ENCODE measurements at places on chromosomes 3 and 15.

GRCh38 chr3:126102530-126102951, 18.6 kb upstream of the SLC41A3 start:
- no peak overlapping the region for H3K4me3 ChIP-seq
- DNase-seq = no peak
- H3K27me3 ChIP-seq = no peaks in the 10 kb centered on the region
- no peak overlapping the region for H3K27ac ChIP-seq
- H3K4me1 ChIP-seq = no peaks in the 10 kb centered on the region

DNA sequence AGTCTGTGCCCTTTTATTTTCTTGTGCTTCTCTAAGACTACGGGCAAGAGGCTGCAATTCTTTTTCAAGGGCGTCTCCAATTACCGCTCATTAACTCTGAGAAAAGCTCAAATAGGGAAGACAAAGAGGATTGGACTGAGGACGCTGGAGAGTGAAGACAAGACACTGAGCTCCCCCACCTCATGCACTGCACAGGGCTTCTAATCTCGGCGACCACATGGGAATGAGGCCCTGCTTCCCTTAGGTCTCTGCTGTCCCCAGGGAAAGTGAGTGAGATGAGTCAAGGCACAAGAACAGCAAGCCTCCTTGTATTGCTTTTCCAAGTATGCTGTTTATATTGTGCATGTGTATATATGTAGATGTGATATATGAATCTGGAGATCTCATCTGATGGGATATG, 392.2 kb upstream of the CFAP20DC start:
- H3K27me3 ChIP-seq = no peaks in the 10 kb centered on the region
- H3K36me3 ChIP-seq = no peaks in the 10 kb centered on the region
- H3K4me3 ChIP-seq = no peak overlapping the region
- H3K4me1 ChIP-seq = peaks cover 16% of the 10 kb centered on the region
- H3K27ac ChIP-seq = no peak overlapping the region

DNA sequence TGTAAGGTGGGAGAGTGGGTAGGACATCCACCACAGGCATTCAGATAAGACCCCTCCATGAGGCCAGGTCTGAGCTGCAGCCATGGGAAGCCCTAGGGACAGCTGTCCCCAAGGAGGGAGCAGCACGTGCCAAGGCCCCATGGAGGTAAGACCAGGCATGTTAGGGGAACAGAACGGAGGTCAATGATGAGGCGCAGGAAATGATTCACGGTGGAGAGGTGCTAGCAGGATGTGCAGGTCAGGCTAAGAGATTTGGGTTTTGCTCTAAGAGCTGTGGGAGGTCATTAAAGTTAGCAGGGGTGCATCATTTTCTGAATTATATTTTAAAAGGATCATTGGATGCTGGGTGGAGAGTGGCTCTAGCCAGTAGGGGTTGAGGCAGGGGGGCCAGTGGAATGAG, 66.4 kb upstream of the SNRPA1 start:
- DNase-seq = no peak
- H3K36me3 ChIP-seq = no peaks in the 10 kb centered on the region
- no peak overlapping the region for H3K27ac ChIP-seq
- peaks cover 2% of the 10 kb centered on the region for H3K27me3 ChIP-seq

DNA sequence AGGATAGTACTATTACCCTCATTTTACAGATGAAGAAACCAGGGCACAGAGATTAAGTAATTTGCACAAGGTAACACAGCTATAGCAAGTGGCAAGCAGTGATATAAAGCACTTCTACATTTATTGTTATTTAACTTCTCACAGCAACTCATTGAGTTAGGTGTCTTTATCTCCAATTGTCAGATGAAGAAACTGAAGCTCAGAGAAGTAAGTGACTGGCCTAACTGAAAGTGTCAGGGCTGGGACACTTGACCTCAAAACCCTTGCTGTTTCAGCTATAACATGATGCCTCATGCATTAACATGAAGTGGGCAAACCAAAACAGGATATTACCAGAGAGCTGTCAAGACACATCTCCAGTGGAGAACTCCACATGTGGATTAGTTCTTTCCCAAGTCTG, 65.8 kb upstream of the LEKR1 start:
- H3K36me3 ChIP-seq = no peaks in the 10 kb centered on the region
- H3K4me1 ChIP-seq = no peaks in the 10 kb centered on the region
- H3K27ac ChIP-seq = no peak overlapping the region
- no peak for DNase-seq

DNA sequence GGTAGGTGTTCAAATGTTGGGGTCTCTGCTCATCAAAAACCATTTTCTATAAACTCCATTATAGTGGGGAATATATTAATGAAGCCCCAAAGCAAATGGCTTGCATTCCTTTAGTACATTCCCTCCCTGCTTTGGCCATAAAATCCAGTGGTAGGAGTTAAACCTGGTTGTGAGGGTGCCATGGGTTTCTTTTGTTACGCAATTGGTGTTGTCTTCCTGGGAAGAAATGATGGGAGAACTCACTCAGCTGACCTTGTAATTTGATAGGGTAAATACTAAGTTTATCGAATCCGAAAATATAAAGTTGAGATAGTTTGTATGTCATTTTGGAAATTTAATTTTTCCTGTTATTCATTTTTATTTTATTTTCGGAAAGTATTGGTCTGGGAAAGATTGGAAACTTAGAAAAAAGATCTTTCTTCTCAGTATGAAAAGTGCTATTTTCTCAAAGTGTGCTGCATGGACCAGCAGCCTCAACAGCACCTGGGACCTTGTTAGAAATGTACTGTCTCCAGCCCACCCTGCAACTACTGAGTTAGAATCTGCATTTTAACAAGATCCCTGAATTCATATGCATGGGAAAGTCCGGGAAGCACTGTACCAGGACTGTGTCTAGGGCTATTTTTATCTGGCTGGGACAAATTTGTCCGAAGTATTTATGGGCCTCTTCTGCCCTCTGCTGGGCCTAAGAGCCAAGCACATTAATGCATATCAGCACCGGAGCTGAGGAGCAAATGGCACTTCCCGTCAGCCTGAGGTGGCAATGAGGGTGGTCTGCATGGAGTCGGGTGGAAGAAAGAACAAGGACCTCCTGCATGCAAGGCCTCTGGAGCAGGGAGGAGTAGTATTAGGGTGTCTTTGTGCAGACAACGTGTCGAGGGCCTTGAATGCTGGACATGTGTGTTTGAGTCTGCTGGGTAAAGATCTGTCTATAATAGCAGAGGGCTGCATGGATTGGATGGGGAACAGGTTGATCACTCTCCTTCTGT, 54.7 kb downstream of the FAM81A start:
- no peaks in the 10 kb centered on the region for H3K36me3 ChIP-seq
- no peaks in the 10 kb centered on the region for H3K27me3 ChIP-seq
- H3K27ac ChIP-seq = no peak overlapping the region

GRCh38 chr3:66808891-66809594, 189.1 kb upstream of the KBTBD8 start:
- no peaks in the 10 kb centered on the region for H3K27me3 ChIP-seq
- H3K27ac ChIP-seq = no peak overlapping the region
- H3K4me1 ChIP-seq = peaks cover 3% of the 10 kb centered on the region
- DNase-seq = no peak
- no peak overlapping the region for H3K4me3 ChIP-seq

GRCh38 chr3:60758171-60758570, 493.1 kb downstream of the FHIT start:
- no peak overlapping the region for H3K27ac ChIP-seq
- H3K36me3 ChIP-seq = no peaks in the 10 kb centered on the region
- no peak for DNase-seq
- H3K4me3 ChIP-seq = no peak overlapping the region
- no peaks in the 10 kb centered on the region for H3K27me3 ChIP-seq

DNA sequence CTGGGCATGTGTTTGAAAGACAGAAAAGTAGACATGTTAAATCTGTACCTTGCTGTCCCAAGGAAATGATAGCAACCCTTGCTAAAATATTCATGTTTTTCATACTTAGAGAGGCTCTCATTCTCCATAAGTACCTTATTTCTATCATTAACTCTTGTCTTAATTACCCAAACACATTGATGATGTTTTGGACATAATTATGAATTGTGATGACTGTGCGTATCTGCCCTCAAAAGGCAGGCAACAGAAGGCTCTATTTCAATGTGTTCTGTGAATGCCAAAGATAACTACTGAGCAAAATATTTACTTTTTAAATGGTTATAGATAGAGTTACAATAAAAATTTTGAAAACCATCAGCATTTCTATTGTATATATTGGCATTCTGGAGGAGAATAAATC, 1263.8 kb downstream of the ZPLD1 start:
- H3K4me1 ChIP-seq = no peaks in the 10 kb centered on the region
- H3K27ac ChIP-seq = no peak overlapping the region
- H3K27me3 ChIP-seq = no peaks in the 10 kb centered on the region
- H3K36me3 ChIP-seq = no peaks in the 10 kb centered on the region

DNA sequence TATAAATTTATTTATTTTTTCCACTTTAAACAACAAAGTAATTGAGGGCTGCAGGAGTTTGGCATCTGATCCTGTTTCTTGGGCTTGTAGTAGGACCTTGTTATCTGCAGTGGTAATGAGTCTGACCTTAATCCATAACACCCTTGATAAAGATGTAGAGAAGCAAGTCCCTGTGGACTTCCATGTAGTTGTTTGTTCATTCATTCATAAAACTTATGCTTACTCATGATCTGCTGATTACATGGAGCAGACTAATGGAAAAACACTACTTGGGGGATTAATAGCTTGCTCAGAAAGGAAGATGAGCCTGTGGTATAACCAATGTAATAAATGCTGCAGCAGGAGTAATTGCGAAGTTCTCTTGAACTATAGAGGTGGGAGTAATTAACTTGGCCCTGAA, 271.5 kb upstream of the TBL1XR1 start:
- no peak overlapping the region for H3K27ac ChIP-seq
- H3K27me3 ChIP-seq = no peaks in the 10 kb centered on the region
- H3K36me3 ChIP-seq = no peaks in the 10 kb centered on the region
- no peak overlapping the region for H3K4me3 ChIP-seq
- DNase-seq = no peak
- H3K4me1 ChIP-seq = no peaks in the 10 kb centered on the region

DNA sequence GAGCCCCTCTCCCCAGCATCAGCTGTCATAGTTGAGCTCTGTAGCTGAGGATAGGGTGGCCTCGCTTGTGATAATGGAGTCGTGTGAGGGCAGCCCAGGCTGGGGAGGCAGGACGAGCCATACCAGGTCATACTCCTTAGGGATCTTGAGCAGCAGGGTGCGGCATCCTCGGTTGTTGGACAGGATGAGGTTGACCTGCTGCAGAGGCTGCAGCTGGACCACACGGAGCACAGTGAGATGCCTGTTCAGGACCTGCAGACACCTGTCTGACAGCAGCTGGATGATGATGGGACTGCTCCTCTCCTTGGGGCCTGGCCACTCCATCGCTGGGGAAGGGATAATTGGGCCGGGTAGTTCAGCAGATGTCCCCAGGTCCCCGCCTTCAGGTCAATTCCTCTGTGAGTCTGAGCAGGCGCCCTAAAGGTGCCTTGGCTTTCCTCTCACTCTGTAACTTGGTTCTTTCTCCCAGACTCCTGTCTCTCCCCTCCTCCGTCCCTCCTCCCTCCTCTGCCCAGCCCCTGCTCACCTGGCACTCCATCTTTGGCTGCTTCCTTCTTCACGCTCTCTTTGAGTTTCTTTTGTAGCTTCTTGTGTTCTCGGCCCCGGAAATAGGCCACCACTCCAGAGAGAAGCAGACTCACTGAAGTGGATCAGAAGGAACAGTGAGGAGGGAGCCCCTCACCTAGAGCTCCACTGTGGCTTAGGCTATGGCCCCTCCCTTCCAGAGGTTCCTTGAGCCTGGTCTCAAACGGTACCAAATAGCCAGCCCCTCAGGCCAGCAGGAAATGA, 7.8 kb downstream of the DUOX2 start:
- H3K36me3 ChIP-seq = no peaks in the 10 kb centered on the region
- no peaks in the 10 kb centered on the region for H3K4me1 ChIP-seq
- H3K27me3 ChIP-seq = peaks cover 19% of the 10 kb centered on the region
- H3K27ac ChIP-seq = no peak overlapping the region
- no peak for DNase-seq

- H3K4me1 ChIP-seq = no peaks in the 10 kb centered on the region
- no peaks in the 10 kb centered on the region for H3K36me3 ChIP-seq
- H3K27ac ChIP-seq = no peak overlapping the region
- H3K4me3 ChIP-seq = no peak overlapping the region
Observed at GRCh38 chr15:55170361-55170760, 26.4 kb downstream of the RSL24D1 start.
